ENCODE measurements at places on chromosomes 16 and 17.

GRCh38 chr17:30590081-30590733 lies 113.0 kb downstream of the GOSR1 start:
- no peak for DNase-seq

DNA sequence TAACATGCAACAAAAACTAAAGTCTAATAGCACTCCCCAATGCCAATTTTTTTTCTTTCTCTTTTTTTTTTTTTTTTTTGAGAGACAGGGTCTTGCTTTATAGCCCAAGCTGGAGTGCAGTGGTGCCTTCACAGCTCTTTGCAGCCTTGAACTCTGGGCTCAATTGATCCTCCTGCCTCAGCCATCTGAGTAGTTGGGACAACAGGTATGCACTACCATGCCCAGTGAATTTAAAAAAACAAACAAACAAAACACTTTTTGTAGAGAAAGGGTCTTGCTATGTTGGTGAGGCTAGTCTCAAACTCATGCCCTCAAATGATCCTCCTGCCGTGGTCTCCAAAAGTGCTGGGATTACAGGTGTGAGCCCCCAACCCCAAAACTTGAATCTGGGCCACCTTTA lies 632.3 kb downstream of the WWOX start:
- DNase-seq = no peak

GRCh38 chr16:56970934-56971767 lies 9.4 kb downstream of the CETP start:
- DNase-seq = no peak

GRCh38 chr17:31308372-31309334 lies 5.2 kb downstream of the EVI2B start:
- DNase-seq = no peak

GRCh38 chr17:44906010-44906646 lies 6.9 kb upstream of the EFTUD2 start:
- no peak for DNase-seq

DNA sequence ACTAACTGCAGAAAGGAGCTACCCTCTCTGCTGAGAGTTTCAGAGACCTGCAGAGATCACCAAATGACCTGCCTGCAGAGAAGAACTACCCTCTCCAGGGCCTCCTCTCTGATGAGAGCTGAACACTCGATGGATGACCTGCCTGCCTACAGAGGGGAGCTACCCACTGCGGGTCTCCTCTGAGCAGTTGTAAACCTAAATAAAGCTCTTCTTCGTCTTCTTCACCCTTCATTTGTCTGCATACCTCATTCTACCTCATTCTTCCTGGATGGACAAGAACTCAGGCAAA lies 24.2 kb downstream of the SSH2 start:
- DNase-seq = no peak

DNA sequence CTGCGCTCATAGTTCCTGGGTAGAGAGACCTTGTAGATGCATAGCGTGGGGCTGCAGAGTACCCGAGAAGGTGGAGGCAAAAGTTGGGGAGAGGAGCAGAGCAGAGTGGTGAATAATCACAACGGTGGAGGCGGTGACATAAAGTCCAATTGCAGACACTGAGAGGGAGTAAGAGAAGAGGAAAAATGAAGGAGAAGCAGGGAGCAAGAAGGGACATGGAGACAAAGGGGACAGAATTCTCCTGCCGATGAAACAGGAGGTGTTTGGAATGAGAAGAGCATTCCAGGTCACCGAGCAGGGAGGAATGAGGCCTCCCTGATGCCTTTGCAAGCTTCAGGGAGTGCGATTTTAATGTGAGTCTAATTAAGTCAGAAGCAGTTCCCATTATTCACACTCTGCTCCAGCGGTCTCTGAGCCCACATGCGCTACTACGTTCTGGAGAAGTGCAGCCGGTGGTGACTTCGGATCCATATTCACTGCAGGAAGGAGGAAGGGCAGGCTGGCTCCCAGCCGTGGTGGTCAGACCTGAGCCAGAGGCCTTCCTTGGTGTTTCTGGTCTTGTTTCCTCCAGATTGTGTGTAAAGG lies 108.0 kb upstream of the DNAH9 start:
- no peak for DNase-seq

GRCh38 chr17:46063241-46063640 lies 64.2 kb downstream of the STH start:
- no peak for DNase-seq

GRCh38 chr17:27384261-27384701 lies 72.0 kb upstream of the KSR1 start:
- no peak for DNase-seq

DNA sequence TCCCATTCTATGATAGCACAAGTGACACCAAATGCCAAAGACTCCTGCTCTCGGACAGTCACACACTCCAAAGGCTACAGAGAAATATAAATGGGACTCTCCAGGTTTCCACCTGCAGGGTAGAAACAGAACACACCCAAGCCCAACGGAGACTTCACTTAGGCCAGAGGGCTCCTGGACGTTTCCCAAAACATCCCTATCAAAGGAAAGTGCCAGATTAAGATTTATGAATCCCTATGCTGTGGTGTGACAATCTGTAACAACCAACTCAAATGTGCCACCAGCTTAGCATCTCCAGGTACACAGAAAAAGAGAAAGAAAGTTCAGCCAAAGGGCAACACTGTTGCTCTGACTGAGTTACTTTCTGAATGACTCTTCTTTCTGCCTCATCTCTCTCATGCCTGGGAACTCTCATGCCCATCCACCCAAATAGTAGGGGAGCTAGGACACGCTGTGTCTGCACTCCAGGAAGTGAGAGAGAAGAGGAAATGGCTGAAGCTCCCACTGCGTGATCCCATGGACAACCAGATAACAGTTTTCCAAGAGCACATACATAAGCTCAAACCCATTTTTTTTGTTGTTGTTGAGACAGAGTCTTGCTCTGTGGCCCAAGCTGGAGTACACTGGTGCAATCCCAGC lies 49.7 kb downstream of the SMG6 start:
- no peak for DNase-seq

DNA sequence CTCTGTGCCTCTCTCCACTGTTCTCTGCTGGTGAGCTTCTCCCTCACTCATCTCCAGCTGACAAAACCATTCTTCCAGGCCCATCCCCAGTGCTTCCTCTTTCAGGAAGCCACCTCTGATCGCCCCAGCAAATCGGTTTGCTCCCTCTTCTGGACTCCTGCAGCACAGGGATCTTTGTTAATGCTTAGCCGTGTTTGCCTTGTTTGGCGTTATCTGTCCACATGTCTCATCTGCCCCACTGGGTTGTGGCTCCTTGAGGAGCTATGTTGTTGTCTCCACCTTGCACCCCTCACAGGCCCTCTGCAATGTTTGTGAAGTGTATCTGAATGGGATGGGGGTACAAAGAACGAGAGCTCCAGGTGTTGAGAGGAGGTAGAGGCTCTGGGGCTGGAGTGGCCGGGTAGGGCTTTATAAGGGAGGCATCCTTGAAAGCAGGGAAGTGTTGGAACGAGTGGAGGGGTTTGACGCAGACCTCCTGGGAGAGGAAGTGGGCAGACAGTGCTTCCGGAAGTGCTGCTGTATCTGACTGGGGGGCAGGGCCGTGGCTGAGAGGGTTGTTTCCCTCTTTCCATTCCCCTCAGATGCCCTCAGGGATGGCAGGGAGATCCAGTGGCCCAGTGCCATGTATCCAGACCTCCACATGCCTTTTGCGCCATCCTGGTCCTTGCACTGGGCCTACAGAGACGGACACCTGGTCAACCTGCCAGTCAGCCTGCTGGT lies 27.8 kb downstream of the CASKIN2 start:
- DNase-seq = no peak

DNA sequence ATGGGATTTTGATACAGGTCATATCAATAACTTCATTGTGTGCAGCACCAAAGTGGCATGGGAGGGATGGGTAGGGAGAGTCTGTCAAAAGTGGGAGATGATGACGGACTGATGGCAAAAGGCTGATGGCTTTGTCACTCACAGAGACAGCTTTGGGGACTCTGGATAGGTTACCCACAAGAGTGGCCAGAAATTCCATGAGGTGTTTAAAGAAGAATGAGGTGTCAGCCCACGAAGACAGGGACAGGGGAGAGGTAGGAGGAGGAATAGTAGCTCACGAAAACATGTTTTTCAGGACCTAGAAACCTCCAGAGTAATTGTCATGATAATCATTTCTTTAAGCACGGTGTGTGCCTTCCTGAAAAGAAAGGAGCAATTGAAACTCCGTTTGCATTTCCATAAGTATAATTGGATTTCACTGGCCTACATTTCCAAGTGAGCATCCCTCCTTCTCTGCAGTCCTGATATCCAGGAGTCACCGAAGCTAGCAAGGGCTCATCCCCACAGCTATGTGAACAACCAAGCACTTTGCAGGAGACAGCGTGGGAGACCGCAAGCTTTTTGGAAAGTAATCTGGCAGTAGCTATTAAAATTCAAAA lies 60.0 kb downstream of the HSD17B2 start:
- DNase-seq = no peak

GRCh38 chr16:53220585-53220984 lies 165.8 kb downstream of the CHD9 start:
- no peak for DNase-seq

DNA sequence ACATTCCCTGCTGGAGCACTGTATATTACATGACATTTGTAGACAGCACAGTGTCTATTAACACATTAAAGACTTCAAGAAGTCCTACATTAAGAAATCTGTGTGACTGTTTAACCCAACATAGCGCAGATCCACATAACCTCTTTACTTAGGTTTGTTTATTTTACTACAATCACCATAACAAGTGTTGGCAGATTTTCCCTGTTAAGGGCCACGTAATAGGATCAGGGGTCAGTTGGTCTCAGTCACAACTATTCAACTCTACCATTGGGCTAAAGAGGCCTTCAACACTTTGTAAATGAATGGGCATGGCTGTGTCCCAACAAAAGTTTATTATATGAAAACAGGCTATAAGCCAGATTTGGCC lies 51.3 kb upstream of the ADORA2B start:
- no peak for DNase-seq

All from activated CD8-positive, alpha-beta memory T cell treated with anti-CD3 and anti-CD28 coated beads for 1 hour (primary cell).